Lung microvascular endothelial cell (primary cell): ENCODE measurements at places on chromosomes 3 and 15.

DNA sequence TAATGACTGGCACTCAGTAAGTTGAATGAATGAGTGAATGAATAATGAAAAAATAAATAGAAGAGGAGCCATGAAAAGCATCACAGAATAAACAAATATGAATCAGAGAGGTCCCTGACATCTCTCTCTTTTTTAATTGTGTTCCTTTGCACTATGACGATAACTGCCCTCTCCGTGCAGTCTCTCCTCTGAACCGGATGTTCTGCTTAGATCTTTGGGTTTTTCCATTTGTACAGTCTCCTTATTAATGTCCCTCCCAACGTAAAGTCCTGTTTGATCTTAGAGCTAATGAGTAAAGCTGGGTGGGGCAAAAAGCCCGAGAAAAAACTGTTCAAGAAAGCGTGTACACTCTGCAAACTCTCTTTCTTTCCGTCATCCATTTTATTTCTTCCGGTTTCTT is 28.3 kb upstream of the BHLHE40 start:
- DNase-seq, result no peak

- DNase-seq, result no peak
These were observed 375.3 kb downstream of the LPP start for GRCh38 chr3:188529228-188529627.

DNA sequence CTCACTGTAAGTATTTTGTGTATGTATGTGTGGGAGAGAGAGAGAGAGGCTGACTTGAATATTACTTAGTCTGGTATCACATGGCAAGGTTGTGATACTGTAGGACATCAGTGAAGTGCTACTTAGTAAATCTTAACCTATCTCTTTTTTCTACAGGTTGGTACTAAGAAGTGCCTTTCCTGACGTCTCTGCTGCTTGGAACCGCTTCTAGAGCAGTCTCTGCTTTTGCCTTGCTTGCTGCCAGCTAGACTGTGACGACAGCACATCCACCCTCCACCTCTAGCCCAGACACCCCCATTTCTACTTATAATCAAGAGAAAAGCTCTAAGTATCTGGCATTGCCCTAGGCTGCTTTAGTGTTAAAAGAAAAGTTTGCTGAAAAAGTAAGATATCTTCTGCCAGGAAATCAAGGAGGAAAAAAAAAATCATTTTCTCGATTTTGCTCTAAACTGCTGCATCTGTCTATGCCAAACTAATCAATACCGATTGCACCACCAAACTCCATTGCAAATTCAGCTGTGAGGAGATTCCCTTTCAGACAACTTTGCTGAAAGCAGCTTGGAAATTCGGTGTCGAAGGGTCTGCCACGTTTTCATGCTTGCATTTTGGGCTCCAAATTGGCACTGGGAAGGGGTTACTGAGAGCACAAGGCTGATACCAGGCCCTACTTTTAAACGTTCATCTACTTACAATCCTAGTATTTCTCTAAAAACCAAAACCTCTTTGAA is 30.7 kb downstream of the MBNL1 start:
- peak; percentile 16 for DNase-seq

GRCh38 chr15:90213818-90214204 is 12.7 kb downstream of the SEMA4B start:
- no peak for DNase-seq

GRCh38 chr3:12870942-12871341 is 29.6 kb upstream of the RPL32 start:
- DNase-seq, result no peak

- no peak for DNase-seq
These were observed 57.7 kb downstream of the SUMF1 start for GRCh38 chr3:4409415-4409814.

GRCh38 chr15:46467041-46467440 is 832.2 kb downstream of the SQOR start:
- DNase-seq, result no peak

- no peak for DNase-seq
These were observed 213.1 kb upstream of the ADAMTS9 start for GRCh38 chr3:64900617-64901521.

DNA sequence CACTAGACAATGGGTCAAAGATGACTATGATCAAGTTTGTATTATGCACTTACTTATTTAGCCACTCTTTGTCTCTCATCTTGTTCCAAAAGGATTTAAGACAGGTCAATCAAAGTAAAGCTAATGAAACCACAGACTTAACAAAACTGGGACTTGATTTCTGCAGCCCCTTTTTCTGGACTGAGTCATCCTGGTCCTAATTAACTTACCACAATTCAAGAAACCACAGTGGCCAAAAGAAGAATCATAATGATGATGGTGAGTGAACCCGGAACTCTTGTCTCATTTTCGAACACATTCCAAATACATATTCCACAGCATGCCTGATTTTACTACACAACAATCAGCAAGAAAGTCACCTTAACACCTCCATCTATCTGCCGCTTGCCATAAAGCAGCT is 1333.0 kb downstream of the ROBO1 start:
- no peak for DNase-seq

DNA sequence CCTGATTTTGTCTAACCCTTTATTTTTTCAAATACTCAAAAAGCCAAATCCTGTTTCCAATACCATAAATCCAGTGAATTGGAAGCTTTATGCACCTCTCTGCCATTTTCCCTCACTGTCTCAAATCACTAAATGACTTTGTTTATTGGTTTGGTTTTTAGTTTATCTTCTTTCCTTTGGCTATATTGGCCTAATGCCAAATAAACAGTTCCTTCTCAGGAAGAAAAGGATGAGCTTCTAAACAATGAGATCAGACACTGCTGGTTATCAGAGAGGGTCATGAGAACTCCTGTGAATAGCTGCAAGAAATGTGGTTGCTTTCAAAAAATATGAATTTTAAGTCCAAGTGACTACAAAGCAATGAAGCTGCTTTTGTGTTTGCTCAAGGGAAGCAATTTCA is 359.9 kb downstream of the MECOM start:
- peak; percentile 42 for DNase-seq

DNA sequence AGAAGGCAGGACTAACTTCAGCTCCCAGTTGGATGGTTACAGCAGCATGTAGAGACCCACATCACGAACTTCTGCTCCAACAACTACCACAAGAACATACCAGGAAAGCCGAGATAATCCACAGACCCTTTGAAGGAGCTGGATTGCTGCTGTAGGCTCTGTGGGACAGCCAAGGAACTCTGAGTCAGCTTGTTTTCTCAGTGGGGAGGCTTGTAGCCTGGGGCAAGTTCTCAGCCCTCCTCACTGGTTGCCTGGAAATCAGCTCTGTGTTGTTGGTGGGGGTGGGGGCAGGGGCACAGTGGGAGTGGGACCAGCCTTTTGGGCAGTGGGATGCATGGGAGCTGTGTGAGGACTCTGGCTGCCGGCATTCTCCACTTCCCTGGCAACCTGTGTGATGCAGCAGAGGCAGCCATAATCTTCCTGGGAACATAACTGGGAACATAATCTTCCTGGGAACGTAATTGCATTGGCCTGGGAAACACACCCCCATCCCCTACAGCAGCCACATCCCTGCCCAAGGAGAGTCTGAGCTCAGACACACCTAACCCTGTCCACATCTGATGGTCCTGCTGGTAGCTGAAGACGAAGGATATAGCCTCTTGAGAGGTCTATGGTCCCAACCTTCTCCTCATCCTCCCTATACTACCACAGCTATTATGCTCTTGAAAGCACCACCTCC is 153.1 kb downstream of the PEAK1 start:
- DNase-seq, result no peak

GRCh38 chr3:123317716-123318115 is 116.0 kb downstream of the SEC22A start:
- DNase-seq, result no peak
